ENCODE measurements at places on chromosomes 3 and 15.

- DNase-seq: no peak
Observed at GRCh38 chr3:190424108-190424477, 25.6 kb downstream of the TMEM207 start.

- no peak for DNase-seq
Observed at GRCh38 chr3:104896624-104897023, 470.1 kb upstream of the ALCAM start.

- no peak for DNase-seq
Observed at GRCh38 chr15:90465930-90466567, 63.7 kb upstream of the CRTC3 start.

DNA sequence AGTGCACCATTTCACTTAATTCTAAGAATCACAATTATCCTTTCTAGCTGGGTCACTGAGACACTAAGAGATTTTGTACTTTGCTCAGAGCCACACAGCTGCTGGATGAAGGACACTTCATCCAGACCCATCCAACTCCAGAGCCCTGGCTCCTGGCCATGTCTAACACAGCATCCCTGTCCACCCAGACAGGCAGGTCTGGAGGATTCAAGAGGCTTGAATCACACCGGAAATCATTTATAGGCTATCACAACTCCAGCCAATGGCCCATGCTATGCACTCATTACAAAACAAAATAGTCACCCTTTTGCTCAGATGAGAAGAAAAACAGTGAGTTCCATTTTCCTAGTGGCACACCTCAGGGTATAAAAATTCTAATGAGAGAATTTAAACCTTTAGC, 198.2 kb upstream of the LMCD1 start:
- DNase-seq: no peak

GRCh38 chr15:66860844-66861243, 158.8 kb downstream of the SMAD6 start:
- DNase-seq: no peak

DNA sequence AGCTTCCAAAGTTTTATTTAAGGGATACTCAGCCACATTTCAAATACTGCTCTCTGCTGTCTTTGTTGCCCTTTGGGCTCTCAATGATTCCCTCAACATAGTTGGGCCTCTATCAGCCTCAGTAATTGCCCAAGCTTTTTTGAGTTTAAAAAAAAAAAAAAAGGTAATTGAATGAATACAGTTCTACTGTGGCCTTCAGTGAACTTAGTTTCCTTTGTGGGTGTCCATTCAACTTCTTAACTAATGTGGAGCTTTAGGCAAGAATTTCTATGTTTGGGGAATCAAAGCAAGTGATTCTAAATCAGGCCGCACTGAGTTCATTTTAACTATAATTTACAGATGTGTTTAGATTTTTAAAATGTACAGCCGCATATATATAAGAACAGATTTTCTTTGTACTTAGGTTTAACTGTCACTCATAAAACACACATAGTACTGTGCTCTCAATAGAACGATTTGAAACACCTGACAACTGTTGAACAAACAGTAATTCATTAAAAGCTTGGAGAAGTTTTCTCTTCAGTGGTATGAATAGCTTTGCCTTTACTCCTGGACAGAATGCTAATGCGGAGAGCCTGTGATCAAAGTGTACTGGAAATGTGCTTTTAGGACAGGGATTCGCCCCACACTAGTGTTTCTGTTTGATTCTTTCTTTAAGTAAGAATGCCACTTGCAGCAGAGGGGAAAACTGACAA, 844.9 kb upstream of the SEMA6D start:
- DNase-seq: no peak

DNA sequence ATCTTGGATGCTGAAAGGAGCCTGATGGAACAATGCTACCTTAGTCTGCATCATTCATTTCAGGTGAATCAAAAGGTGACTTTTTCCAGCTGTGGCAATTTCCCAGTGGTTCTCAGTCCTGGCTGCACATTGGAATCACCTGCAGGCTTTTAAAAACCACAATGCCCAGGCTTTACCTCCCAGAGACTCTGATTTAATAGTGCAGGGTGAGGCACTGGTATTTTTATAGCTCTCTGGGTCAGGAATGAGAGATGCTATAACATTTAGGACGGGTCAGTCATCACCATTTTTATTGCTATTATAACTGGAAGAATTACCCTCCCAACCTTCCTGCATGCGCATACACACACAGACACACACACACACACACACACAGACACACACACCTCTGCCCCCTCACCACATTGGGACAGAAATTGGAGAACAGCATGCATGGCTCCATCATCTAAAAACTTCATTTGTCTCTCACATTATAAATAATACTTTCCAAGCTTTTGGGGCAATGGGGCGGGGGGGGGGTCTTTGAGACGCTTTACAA, 41.1 kb downstream of the LARP6 start:
- no peak for DNase-seq

DNA sequence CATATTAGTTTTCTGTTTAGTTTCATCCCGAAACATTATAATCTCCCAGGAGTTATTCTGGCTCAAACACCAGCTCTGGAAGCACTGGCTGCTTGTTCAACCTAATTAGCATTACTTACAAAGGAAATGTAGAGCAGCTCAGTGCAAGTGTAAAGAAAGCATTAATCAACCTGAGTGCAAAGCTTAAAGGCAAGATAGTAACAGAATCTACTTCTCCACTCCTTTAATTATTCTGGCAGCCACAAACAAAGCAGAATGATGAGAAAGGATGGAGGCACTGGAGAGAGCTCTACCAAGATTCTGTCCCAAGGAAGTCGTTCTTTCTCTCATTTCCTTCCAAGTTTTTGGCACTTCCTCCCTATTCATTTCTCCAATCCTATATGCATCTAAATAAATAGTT, 1384.0 kb downstream of the ZPLD1 start:
- DNase-seq: no peak

GRCh38 chr3:39911465-39912309, 102.3 kb downstream of the MYRIP start:
- DNase-seq: no peak

DNA sequence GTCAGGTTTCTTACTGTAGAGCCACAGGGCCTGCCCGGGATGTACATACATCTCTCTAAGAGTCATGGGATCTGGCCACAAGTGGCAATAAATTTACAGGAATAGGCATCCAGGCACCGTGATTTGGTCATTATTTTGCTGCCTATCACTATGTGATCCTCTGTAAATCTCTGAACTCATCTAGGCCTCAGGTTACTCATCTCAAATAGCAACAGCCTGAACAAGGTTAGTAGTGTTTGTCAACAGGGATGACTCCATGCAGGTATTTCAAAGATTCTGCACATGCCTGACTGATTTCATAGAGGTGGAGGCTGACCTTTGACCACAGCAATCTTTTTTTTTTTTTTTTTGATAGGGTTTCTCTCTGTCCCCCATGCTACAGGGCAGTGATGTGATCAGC, 88.8 kb upstream of the TBL1XR1 start:
- DNase-seq: no peak

DNA sequence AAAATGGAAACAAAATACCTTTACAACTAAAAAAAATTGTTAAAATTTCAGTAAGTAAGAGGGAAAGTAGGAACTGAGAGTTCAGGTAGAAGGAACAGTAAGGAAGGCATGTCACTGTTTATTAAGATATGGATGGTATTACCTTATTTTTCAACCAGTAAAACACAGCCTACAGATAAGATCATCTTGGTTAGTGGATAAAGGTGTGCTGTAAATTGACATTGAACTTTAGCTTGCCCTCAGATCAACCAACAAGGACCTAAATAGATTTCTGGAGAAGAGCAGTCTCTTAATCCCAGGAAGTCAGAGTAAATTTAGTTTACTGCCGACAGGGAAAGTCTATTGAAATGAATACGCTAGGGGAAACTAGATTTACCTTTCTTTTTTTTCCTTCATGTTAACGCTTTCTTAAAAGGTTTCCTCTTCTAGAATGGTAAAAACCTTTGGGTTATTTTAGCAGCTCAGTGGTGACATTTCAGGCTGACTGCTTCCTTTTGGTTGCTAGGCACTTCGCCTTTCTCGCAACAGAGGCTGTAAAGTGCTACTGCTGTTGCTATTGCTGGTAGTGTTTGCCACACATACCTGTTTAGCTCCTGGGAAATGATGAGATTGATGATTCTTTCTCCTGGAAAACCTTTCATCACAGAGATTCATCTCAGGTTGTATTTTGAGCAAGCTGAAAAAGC, 12.9 kb downstream of the DZIP3 start:
- no peak for DNase-seq

GRCh38 chr3:152236716-152237115, 32.0 kb upstream of the MBNL1 start:
- no peak for DNase-seq

DNA sequence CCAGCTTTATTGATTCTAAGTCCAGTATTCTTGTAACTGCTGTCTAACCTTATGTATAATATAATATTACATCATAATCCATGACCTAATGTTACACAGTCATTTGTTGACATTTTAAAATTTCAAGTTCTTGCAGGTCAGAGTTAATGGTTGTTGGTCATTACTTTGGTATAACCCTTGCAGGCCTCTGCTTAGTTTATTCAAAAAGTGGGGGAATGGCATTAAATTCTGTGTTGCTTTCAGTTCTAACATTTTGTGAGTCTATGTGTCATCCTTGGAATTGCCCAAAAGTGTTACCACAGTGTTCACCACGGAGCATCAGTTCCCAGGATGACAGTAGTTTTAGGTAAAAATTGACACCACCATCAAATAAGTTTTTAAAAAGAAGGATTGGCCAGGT, 174.8 kb upstream of the BCL6 start:
- no peak for DNase-seq

DNA sequence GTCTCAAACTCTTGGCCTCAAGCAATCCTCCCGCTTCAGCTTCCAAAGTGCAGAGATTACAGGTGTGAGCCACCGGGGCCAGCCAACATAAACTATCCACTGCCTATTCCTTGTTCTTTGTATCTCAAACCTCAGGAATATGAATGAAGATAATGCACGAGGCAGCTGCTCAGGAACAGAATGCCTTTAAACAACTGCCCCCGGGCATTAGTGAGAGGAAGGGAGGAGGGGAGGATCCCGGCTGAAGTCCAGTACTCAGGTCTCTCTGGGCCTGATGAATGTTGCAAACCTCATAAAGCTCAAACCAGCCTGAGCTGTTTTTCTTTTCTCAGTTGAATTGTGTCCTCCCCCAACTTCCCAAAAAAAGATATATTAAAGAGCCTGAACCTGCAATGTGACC, 26.9 kb upstream of the MTMR14 start:
- DNase-seq: no peak

- no peak for DNase-seq
Observed at GRCh38 chr3:87320756-87321626, 44.6 kb upstream of the POU1F1 start.

DNA sequence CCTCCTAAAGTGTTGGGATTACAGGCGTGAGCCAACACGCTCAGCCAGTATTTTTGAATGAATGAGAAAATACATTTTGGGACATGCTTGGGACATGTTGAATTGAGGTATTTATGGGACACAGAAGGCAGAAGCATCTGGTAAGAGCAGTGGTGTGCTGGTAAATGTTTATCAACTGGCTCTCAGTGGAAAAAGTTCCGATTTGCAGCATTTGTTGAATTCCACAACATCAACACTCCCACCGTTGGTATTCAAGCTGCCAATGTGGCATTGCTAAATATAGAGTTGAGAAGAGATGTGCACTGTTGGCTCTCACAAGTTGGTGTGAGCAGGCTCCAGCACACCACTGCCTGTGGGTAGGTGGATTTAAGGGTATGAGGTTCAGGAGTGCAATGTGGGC, 35.8 kb upstream of the LRRFIP2 start:
- no peak for DNase-seq

DNA sequence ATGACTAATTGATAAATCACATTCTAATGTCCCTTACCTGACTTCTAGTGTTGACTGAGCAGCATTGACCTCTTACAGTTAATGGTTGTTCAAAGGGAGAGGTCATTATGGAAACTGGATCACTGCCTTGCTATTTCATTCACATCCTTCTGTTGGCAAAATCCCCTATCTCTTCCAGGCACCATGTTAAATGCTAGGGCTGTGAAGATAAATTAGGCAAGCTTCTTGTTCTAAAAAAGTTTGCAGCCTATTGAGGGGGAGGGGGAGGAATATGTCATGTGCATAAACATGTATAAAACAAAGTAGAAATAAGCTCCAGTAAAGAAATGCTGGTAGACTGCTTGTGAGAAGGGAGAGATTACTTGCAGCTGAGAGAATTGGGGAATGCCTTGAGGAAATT, 84.8 kb upstream of the MLF1 start:
- DNase-seq: no peak

- no peak for DNase-seq
Observed at GRCh38 chr3:194249323-194250097, 101.6 kb downstream of the CPN2 start.

- no peak for DNase-seq
Observed at GRCh38 chr3:135889443-135889842, 76.1 kb upstream of the PPP2R3A start.

DNA sequence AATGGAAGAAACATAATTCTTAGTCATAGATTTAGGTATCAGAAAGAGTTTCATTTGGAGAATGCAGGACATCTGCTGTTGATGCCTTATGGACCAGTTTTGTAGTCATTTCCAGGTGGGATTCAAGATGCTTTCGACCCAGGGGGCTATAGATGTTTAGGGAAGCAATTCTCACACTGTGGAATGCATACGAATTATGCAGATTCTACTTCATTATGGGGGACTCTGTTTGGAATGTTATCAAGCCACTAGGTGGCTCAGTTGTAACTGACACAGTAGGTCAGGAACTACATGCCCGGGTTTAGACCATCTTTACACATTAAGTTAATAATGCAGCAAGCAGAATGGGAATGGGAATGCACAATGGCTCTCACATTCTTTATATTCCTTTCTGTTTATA, 1359.8 kb downstream of the ZPLD1 start:
- DNase-seq: no peak

DNA sequence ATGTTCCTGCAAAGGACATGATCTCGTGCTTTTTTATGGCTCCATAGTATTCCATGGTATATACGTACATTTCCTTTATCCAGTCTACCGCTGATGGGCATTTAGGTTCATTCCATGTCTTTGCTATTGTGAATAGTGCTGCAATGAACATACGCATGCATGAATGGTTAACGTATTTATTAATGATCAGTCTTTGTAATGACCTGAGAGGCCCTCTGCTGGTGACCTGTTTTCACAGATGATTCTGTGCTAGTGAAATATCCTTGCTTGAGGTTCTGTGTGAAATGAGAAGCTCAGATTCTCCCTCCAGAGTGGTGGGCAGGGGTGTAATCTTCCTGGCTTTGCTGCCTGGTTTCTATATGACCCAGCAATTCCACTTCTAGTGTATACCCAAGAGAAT, 160.2 kb upstream of the RASGRP1 start:
- DNase-seq: no peak

- no peak for DNase-seq
Observed at GRCh38 chr3:196273655-196274054, 13.9 kb downstream of the PCYT1A start.

DNA sequence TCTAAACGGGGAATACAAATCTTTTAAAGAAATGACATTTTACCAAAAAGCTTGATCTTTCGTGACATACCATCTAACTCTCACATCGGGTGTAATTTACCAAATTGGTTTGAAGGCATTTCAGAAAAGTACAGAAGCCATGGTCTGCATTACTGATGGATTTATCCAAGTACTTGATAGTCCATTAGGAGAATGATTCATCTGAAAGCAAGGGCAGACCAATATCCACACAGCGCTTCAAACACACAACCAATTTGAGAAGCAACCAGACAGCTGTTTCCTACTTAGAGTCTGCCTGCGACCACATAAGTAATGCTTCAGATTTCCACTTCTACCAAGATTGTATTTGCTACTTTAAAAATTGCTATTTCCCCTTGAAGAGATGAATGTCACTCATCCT, 697.6 kb upstream of the ALCAM start:
- DNase-seq: no peak

- no peak for DNase-seq
Observed at GRCh38 chr15:51861557-51862359, 32.3 kb downstream of the TMOD3 start.
